ENCODE measurements at places on chromosomes 1 and 21.

GRCh38 chr1:15180945-15181523, 27.5 kb downstream of the TMEM51 start:
- no peak for DNase-seq

DNA sequence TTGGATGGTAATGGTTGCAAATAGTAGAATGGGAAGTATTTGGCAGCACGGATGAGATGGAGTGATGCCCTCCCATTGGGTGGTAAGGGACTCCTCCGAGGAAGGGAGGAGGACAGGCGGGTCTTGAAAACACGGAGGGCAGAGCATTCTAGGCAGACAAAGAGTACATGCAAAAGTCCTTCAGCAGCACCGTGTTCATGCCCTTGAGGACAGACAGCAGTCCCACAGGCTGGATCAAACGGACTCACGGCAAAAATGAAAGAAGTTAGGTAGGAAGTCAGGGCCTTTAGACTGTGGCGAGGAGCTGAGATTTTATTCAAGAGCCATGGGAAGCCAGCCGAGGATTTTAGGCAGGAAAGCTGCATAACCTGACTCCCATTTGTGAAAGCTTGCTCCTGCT, 253.9 kb downstream of the RHOU start:
- DNase-seq, result peak; percentile 19

DNA sequence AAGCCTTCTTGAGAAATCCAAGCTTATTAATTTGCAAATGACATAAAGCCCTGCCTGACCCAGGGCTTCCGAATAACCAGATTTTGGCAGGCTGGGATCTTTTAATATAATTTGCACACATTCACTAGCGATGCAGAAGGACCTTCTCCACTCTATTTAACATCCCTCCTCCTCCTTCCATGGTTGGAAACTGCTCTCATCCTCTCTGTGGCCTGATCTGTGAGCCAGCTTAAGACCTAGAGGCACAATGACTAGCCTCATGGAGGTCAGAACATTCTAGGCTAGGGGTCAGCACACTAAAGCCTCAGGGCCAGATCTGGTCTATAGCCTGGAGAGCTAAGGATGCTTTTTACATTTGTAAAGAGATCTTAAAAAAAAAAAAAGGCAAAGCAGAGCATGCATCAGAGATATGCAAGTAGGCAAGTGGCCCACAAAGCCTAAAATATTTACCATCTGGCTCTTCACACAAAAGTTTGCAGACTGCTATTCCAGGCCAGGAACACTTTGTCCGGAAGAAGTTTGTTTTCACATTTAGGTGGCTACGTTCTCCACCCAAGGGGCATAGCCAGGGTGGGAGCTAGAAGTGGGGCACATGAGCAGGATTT, 138.2 kb upstream of the HMGB4 start:
- DNase-seq, result no peak

DNA sequence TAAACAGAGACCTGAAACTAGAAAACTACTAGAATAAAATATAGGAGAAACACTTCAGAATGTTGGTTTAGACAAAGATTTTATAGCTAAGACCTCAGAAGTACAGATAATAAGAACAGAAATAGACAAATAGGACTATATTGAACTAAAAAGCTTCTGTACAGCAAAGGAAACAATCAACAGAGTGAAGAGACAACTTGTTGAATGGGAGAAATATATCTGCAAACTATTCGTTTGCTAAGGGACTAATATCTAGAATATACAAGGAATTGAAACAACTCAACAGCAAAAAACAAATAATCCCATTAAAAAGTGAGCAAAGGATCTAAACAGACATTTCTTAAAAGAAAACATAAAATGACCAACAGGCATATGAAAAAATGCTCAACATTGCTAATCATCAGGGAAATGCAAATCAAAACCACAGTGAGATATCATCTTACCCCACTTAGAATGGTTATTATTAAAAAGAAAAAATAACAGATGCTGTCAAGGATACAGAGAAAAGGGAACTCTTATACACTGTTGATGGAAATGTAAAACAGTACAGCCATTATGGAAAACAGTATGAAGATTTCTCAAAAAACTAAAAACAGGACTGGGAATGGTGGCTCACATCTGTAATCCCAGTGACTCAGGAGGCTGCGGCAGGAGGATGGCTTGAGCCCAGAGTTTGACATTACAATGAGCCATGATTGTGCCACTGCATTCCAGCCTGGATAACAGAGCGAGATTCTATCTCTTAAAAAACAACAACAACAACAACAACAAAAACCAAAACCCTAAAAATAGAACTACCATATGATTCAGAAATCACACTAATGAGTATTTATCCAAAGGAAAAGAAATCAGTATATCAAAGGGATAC, 37.3 kb upstream of the ZSWIM5 start:
- DNase-seq, result no peak

DNA sequence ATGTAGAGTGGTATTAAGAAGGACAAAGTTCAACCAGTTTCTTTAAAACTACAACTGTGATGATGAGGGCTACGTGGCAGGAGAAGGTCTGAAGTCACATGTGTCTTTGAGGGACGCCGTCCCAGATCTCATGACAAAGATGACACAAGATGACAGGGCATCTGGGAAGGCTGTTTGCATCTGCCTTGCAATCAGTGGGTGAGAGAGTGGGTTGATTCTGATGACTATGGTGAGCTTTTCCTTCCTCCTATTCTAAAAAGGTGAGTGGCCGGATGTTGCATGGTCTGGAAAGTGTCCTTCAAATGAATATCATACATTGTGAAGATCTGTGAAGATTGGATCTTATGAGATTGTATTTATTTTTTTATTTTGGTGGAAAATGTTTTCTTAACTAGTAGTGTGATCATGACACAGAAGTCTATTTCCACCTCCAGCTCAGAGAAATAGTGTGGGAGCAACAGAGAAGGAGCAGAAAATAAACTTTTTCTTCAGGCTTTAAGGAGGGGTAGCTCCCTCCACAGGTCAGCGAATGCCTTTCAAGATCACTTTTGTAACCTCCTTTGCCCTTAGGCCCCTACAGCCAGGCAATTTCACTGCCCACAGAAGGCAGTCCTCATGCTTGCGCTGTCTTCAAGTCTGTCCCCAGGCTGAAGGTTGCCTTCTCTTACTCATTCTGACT, 76.0 kb upstream of the ATF3 start:
- no peak for DNase-seq

- DNase-seq, result no peak
Measured at GRCh38 chr1:233909195-233909594, 4.7 kb downstream of the SLC35F3 start.

DNA sequence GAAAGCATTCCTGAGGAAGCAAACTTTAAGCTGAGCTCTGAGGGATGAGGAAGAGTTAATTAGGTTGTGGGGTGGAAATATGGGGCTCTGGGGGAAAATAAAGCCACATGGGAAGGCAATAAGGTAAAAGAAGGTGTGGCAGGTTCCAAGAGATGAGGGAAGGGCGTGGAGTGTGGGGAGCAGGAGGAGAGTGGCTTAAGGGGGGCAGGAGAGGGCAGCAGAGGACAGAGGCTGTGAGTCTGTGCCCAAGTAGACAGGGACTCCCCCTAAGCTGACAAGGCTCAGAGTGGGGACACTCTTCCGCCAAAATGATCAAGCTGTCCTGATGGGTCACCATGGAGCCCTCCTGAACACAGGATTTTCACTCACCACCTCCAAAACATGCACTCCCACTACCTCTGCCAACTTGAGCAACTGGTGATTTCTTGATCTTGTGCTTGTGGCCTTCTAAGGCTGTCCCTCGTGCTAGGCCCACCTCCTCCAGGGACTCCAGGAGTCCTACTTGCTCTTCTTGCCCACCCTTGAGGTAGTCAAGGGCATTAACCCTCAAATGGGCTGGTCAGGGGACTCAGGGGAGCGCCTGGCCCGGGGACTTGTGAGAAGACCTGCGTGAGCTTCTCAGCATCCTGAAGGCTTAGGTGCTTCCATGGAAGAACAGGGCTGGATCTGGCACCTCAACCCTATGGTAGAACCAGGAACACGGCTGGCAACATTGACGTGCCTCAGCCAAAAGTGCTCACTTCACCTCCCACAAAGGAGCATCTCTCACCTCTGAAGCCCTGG, 23.4 kb downstream of the DMAP1 start:
- peak; percentile 33 for DNase-seq

- no peak for DNase-seq
Measured at GRCh38 chr1:92291372-92291999, 7.3 kb downstream of the GLMN start.

Data from tibial artery (tissue), 4 donors.